ENCODE measurements at places on chromosomes 13 and 19. TPM values are rescaled to one million over a fixed set of nuclear protein-coding genes. Genes with fewer than 3 reads are reported as not detected.

GRCh38 chr13:40341501-40341900 is 324.9 kb downstream of the FOXO1 start:
- no peaks in the 10 kb centered on the region for H3K4me1 ChIP-seq
- H3K27me3 ChIP-seq: no peaks in the 10 kb centered on the region
- DNase-seq: no peak
- no peak overlapping the region for H3K27ac ChIP-seq
- H3K4me3 ChIP-seq: no peak overlapping the region

DNA sequence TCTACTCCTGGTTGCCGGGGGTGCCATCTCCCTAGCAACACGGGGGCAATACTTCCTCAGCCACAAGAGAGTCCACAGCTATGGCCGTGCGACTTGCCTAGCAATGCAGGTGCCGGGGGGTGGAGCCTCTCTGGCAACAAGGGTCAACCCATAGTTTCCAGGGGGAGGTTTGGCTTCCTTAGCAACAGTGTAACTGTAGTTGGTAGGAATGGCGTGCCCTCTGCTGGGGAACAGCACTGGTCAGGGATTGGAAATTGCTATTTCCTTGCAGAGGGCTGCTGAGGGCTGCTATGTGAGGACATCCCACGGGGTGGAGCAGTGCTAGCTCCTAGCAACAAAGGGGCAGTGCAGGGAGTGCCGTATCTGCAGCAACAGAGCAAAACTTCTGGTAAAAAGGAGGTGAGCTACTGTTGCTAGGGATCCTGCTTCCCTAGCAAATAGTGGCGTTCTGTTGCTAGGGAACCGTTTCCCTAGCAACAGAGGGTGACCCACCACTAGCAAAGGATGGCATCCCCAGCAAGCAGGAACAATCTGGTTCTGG is 7.0 kb upstream of the TMC4 start:
- no peak overlapping the region for H3K4me3 ChIP-seq
- DNase-seq: no peak
- H3K27me3 ChIP-seq: no peaks in the 10 kb centered on the region
- H3K36me3 ChIP-seq: peaks cover 8% of the 10 kb centered on the region
- H3K4me1 ChIP-seq: no peaks in the 10 kb centered on the region
- no peak overlapping the region for H3K27ac ChIP-seq

DNA sequence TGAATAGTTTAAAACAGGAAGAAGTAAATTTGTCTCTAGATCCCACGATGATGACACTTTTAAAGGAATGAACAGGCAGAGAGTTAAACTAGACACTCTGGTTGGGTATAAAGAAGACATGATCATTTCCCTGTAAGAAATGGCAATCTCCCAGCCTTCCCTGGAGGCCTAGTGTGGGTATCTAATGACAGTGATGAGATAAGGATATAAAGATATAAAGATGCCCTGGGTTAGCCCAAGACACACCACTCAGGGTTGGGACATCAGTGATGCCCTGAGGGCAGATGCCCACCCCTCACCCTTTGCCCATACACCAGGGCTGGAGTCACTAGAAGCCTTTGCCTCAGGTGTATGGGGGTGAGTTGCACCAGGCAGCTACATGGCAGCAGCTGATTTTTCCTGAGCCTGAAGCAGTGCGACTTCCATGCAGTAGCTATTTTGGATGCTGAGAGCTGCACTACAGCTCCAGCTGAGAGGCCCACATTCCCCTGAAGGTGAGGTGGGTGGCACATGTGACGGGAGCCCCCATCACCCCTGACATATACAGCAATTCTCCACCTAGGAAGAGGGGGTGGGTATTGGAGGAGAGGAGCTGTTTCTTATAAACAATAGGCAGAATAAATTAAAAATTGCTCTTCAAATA is 177.5 kb downstream of the NDFIP2 start:
- H3K4me3 ChIP-seq: no peak overlapping the region
- H3K27ac ChIP-seq: no peak overlapping the region
- H3K36me3 ChIP-seq: no peaks in the 10 kb centered on the region
- H3K4me1 ChIP-seq: peaks cover 2% of the 10 kb centered on the region
- no peak for DNase-seq
- peaks cover 24% of the 10 kb centered on the region for H3K27me3 ChIP-seq

Gene CELF5
- not detected for total RNA-seq

Gene ZNF729
- not detected for total RNA-seq

- DNase-seq: no peak
- H3K4me3 ChIP-seq: no peak overlapping the region
- H3K27me3 ChIP-seq: no peaks in the 10 kb centered on the region
- H3K36me3 ChIP-seq: peaks cover 2% of the 10 kb centered on the region
- H3K27ac ChIP-seq: no peak overlapping the region
Observed at GRCh38 chr13:19794631-19795030, 11.9 kb upstream of the PSPC1 start.

DNA sequence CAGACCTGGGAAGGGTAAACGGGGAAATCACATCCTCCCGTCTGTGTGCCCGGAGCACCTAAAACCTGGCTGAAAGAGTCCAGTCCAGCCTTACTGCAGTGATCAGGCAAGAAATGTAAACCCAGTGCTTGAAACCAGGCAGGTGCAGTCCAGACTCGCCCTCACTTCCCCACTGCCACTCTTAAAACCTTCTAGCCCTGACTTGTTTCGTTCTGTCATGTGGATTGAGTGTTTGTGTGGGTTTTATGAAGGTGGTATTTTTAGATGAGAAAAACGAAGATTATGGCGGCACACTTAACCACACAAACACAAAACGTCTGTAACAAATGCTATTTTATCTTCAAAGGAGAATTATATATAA is 839 bp upstream of the CKAP2 start:
- H3K27ac ChIP-seq: peak overlapping the region; percentile 95
- peaks cover 53% of the 10 kb centered on the region for H3K4me1 ChIP-seq
- H3K4me3 ChIP-seq: peak overlapping the region; percentile 87
- DNase-seq: peak; percentile 53
- H3K36me3 ChIP-seq: peaks cover 25% of the 10 kb centered on the region

Gene PTH2
- total RNA-seq: not detected

- DNase-seq: no peak
- H3K4me3 ChIP-seq: no peak overlapping the region
- no peaks in the 10 kb centered on the region for H3K4me1 ChIP-seq
- peaks cover 37% of the 10 kb centered on the region for H3K27me3 ChIP-seq
- no peaks in the 10 kb centered on the region for H3K36me3 ChIP-seq
Observed at GRCh38 chr19:39641773-39642172, 13.9 kb upstream of the LGALS16 start.

DNA sequence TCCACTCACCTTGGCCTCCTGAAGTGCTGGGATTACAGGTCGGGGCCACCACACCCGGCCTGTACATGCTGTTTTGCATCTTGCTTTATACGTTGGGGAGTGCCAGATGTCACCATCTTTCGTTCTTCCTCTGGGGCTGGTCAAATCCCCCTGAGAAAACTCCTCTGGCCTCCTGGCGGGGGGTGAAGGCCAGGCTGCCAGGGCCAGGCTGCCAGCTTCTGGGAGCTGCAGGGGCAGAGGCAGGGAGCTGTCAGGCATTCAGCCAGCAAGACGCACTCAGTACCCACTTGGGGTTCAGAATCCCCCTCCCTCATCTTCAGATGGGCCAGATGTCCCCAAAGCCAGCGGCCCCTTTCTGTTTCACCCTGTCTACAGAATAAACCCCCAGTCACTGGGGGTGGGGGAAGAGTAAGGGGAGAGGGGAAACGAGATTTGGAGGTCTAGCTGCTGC is 16.1 kb downstream of the ZSWIM9 start:
- no peak overlapping the region for H3K4me3 ChIP-seq
- peaks cover 8% of the 10 kb centered on the region for H3K4me1 ChIP-seq
- H3K36me3 ChIP-seq: peaks cover 41% of the 10 kb centered on the region
- DNase-seq: no peak
- no peaks in the 10 kb centered on the region for H3K27me3 ChIP-seq
- no peak overlapping the region for H3K27ac ChIP-seq

GRCh38 chr13:56412856-56413255 is 727.9 kb upstream of the PRR20A start:
- H3K4me1 ChIP-seq: no peaks in the 10 kb centered on the region
- no peaks in the 10 kb centered on the region for H3K36me3 ChIP-seq
- no peak overlapping the region for H3K4me3 ChIP-seq
- H3K27ac ChIP-seq: no peak overlapping the region
- DNase-seq: no peak

GRCh38 chr13:84821261-84821660 is 939.0 kb upstream of the SLITRK1 start:
- no peaks in the 10 kb centered on the region for H3K27me3 ChIP-seq
- no peak overlapping the region for H3K27ac ChIP-seq
- no peak for DNase-seq
- no peaks in the 10 kb centered on the region for H3K36me3 ChIP-seq
- no peaks in the 10 kb centered on the region for H3K4me1 ChIP-seq

- no peaks in the 10 kb centered on the region for H3K27me3 ChIP-seq
- no peaks in the 10 kb centered on the region for H3K4me1 ChIP-seq
- no peak overlapping the region for H3K4me3 ChIP-seq
- H3K36me3 ChIP-seq: no peaks in the 10 kb centered on the region
Observed at GRCh38 chr13:56347014-56347413, 793.7 kb upstream of the PRR20A start.

DNA sequence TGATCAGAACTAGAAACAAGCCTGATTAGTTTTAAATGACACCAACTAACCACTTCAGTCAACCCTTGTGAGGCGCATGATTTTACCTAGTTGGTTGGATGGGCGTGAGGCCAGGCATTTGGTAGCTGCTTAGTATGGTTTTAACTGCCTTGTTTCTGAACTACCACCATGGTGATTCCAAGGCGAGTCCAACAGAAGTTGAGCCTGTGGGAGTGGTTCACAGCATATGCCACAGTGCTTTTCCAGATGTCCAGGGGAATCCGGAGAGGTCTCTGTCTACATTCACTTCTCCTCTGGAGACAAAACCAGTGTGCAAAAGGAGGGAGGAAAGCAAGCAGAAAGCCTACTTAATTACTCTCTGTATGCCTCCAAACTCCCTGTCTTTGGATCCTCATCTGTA is 524.1 kb downstream of the GPC6 start:
- DNase-seq: no peak
- H3K4me3 ChIP-seq: no peak overlapping the region
- no peaks in the 10 kb centered on the region for H3K36me3 ChIP-seq
- peaks cover 5% of the 10 kb centered on the region for H3K4me1 ChIP-seq
- peaks cover 5% of the 10 kb centered on the region for H3K27me3 ChIP-seq
- no peak overlapping the region for H3K27ac ChIP-seq

DNA sequence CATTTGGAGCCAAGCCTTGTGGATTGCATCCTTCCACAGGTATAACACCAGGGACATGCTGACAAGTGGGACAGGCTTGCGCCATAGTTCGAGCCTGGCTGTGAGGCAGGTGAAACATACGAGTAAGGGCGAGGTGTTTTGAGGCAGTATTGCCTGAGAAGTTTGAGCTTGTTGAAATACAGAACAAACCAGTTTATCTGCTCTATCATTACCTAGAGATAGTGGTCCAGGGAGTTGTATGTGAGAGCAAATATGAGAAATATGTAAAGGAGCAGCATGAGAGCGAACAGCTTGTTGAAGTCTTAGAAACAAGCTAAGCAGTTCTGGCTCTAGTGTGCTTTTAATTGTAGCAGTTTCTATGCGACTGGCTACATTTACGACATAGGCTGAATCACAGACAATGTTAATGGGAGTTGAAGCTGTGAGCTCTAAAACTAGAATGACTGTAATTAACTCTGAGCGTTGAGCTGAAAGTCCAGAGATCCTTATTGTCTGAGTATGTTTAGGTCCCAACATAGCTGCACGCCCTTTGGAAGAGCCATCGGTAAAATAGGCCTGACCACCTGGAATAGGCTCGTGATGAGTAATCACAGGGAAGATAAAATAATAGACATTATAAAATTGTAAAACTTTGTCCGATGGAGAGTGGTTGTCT is 8.2 kb downstream of the ZNF439 start:
- no peak for DNase-seq
- peaks cover 39% of the 10 kb centered on the region for H3K36me3 ChIP-seq
- no peak overlapping the region for H3K4me3 ChIP-seq
- H3K27me3 ChIP-seq: no peaks in the 10 kb centered on the region

Gene SBK2
- not detected for total RNA-seq

Gene GPR4
- total RNA-seq: not detected

DNA sequence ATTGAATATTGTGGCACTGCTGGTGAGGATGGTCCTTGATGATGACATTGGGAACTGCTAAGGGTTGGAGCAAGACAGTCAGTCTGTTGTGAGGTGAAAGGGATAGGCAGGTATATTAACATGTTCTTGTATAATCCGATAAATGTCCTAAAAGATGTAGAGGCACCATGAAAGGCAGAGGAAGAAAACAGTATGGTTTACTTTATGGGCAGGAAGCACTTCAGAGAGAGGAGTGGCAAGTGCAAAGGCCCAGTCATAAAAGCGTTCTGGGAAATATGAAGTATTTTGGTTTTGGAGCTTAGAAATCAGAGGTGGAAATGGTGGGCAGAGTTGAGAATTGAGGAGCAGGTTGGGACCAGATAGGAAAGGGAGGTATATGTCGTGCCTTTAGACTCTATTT is 9.5 kb downstream of the NUP58 start:
- H3K27ac ChIP-seq: no peak overlapping the region
- DNase-seq: no peak
- peaks cover 11% of the 10 kb centered on the region for H3K4me1 ChIP-seq
- no peaks in the 10 kb centered on the region for H3K27me3 ChIP-seq
- peaks cover 49% of the 10 kb centered on the region for H3K36me3 ChIP-seq
- no peak overlapping the region for H3K4me3 ChIP-seq

Gene SLC25A42
- 18.7 TPM for total RNA-seq

Gene ETV2
- 1.2 TPM for total RNA-seq

- no peaks in the 10 kb centered on the region for H3K27me3 ChIP-seq
- no peaks in the 10 kb centered on the region for H3K4me1 ChIP-seq
- no peak overlapping the region for H3K4me3 ChIP-seq
- DNase-seq: no peak
- no peak overlapping the region for H3K27ac ChIP-seq
Observed at GRCh38 chr13:53238261-53238660, 209.6 kb downstream of the OLFM4 start.

Gene YJU2
- total RNA-seq: 26.8 TPM

- H3K4me1 ChIP-seq: no peaks in the 10 kb centered on the region
- H3K27ac ChIP-seq: no peak overlapping the region
- no peak overlapping the region for H3K4me3 ChIP-seq
- H3K27me3 ChIP-seq: peaks cover 25% of the 10 kb centered on the region
- no peak for DNase-seq
Observed at GRCh38 chr13:29688193-29688592, 92.7 kb upstream of the SLC7A1 start.

DNA sequence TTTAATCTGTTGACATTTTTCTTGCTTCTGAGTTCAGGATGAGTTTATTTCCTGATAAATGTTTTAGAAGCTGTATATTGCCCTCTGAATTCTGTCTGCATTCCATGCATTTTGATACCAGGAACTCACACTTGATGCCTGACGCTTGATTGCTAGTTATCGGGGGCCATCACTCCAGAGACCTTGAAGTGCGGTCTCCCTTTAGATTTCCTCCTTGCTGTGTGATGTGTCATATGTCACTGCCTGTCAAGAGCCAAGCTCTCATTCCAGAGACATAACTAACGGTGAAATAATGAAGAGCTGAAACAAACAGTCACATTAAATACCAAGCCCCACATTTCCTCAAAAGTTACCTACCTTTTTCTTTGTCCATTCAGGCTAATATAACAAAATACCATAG is 155.5 kb downstream of the TNFSF13B start:
- no peak for DNase-seq
- H3K4me3 ChIP-seq: no peak overlapping the region
- H3K27me3 ChIP-seq: no peaks in the 10 kb centered on the region
- no peak overlapping the region for H3K27ac ChIP-seq

- H3K36me3 ChIP-seq: no peaks in the 10 kb centered on the region
- H3K27ac ChIP-seq: no peak overlapping the region
- no peaks in the 10 kb centered on the region for H3K4me1 ChIP-seq
- H3K4me3 ChIP-seq: no peak overlapping the region
- DNase-seq: no peak
Observed at GRCh38 chr13:108525827-108526226, 103.6 kb upstream of the MYO16 start.

GRCh38 chr19:18588611-18589379 is at the start of gene REX1BD:
TSS of gene REX1BD (plus strand) at chr19:18588798. CDS start at chr19:18588802, 4 bp downstream.
- H3K4me3 ChIP-seq: peak within 1 kb of the TSS; percentile 77
- peak; percentile 91 for DNase-seq
- H3K4me1 ChIP-seq: peaks cover 47% of the 10 kb centered on the region
- no peaks in the 10 kb centered on the region for H3K27me3 ChIP-seq
- peaks cover 3% of the 10 kb centered on the region for H3K36me3 ChIP-seq

Gene AP1M1
- 144 TPM for total RNA-seq

Measured in activated CD8-positive, alpha-beta memory T cell treated with anti-CD3 and anti-CD28 coated beads, Interleukin-2, amount 10 ng/mL, durations not matched to agents 7 days and 5 days (primary cell).